H54 (cell line): ENCODE measurements at places on chromosomes 3 and 15.

DNA sequence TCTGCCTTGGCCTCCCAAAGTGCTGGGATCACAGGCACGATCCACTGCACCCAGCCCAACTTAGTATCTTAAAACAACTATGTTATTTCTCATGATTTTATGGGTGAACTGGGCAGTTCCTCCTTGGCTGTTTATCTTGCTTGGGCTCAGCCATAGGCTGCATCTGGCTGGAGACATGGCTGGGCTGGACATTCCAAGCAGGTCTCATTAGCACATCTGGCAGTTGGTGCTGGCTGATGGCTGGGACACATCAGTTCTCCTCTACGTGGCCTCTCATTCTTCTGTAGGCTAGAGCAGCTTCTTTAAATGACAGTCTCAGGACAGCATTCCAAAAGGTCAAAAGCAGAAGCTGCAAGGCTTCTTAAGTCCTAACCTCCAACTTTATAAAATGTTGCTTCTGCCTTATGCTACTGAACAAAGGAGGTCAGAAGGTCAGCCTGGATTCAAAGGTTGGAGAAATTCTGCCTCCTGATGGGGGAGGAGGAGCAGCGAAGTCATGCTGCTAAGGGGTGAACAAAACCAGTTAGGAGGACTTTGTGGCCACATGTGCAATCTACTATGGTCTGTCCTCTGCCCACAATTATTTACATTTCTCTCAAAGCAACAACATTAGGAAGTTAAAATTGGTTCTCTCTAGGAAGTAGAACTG is 144.0 kb downstream of the AQP9 start:
- DNase-seq: no peak

- no peak for DNase-seq
Observed at GRCh38 chr3:138154534-138154933, 20.2 kb downstream of the DBR1 start.

- DNase-seq: peak; percentile 36
Observed at GRCh38 chr3:56682462-56683121, 473 bp downstream of the TASOR start.

DNA sequence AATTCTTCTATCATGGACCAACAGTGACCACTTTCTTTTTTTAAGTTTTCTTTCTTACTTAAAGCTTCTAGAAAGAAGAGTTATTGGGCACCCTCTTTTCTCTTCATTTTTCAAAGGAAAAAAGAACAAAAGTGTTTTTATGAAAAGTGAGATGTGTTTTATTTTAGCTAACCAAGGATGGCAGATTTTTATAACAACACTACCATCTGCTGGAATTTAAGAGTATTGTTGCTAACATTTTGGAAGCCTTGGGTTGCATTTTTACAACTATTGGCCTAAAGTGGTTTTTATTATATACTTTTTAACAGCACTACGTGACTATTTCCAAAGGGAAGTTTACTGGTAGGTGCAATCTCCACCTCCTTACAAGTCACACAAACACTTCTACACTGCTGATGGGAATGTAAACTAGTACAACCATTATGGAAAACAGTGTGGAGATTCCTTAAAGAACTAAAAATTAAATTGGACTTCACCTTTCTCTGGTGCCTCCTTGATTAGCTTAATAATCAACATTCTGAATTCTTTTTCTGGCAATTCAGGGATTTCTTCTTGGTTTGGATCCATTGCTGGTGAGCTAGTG is 237.7 kb upstream of the AGTR1 start:
- DNase-seq: no peak

DNA sequence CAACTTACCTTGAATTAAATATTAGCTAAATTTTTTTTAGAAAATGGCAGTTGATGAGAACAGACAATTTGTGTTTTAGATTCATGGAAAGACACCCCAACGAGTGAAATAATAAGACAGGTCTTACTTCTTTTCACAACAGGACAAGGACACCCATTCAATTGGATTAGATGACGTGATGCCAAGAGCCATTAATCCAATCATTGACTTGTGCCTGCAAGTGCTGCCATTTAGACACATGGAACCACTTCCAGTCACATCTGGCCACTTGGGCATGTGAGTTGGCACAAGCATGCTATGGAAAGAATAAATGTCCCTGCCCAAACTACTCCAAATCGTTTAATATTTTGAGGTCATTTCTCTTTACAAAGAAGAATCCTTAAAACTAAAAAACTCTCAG is 1308.8 kb downstream of the ROBO2 start:
- DNase-seq: no peak

- DNase-seq: no peak
Observed at GRCh38 chr3:196444500-196444894, 12.3 kb upstream of the UBXN7 start.

- no peak for DNase-seq
Observed at GRCh38 chr15:66147440-66147839, 106.1 kb downstream of the MEGF11 start.

DNA sequence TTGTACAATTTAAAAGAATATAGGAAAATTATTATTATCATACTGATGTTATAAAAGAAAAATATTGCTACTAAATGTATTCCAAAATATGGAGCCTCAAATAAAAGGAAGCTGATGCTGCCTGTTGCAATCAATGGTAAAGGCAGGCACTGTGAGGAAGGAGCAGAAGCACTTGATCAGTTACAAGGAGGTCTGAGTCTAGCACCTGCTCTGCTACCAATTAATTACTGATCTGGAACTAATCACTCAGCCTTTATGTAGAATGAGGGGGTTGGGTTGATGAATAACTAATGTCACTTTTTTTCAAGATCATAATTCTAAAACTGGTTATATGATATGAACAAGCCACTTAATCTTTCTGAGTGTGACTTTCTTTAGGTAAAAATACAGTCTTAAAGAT is 5.5 kb downstream of the ADGRG7 start:
- DNase-seq: no peak

DNA sequence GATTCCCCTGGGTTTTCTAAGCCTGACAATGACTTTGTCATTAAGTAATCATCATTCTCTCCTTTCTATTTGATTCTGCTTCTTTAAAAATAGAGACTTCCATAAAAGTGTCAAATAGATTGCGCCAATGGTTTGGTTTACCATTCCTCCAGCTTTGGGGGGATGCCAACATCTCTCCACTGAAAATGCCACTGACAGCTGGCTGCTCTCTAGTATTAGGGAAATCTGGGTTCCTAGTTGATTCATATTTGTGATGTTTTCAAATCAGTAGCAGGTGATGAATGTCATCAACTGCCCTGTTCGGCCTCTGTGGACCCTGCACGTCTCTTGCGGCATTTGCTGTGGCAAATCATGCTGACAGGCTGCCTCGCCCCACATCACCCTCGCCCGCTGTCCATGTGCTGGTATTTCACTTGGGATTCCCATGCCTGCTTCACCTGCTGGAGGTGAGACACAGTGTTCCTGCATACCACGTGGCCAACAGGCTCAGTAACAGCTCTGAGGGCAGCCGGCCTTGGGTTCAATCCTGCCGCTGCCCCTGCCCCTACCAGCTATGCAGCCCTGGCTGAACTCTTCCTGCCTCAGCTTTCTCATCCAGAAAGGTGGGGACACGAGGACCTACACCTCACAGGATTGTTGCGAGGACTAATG is 28.1 kb downstream of the ZXDC start:
- DNase-seq: no peak

DNA sequence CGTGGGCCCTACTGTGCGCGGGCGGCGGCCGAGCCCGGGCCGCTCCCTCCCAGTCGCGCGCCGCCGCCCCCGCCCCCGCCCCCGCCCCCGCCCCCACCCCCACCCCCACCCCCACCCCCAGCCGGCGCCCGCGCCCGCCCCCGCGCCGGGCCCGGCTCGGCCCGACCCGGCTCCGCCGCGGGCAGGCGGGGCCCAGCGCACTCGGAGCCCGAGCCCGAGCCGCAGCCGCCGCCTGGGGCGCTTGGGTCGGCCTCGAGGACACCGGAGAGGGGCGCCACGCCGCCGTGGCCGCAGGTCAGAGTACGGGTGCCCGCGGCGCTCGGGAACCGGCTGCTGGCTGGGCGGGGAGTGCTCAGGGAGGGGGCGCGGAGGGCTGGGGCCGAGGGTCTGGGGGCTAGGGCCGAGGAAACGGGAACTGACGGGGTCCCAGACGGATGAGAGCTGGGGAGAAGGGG is 1.1 kb upstream of the PPARG start:
- peak; percentile 45 for DNase-seq

DNA sequence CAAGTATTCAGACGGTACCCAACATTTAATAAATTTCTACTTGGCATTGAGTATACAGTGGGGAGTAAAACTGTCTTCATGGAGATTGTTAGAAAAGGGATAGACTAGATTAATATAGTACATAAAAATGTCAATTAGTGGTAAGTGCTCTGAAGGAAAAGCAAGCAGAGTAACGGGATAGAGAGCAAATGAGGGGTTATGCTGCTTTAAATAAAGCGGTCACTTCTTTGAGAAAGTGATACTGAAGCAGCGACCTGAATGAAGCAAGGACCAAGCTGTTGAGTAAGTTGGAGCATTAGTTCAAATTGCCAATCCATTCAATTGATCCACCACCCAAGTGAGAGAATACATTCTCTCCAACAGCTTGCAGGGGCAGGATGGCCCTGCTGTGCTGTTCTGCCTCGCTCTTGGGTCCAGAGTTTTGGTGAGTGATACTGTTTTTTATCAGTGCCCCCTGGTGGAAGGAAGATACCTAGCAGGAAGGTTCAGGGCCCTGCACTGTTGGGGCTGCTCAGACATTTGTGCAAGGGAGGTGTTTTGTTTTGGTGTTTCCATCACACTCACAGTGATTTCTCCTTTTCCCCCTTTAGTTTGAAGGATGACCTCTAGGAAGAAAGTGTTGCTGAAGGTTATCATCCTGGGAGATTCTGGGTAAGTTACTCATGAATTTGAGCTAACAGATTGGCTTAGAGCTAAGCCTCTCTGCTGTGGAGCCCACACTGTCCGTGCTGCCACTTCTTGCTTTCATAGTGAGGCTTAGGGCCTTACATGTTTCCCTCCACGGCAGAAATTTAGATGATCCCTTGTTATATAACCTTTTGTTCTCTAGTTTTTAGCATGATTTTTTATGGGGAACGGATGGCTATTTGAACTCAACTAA is 69.0 kb downstream of the RAB7A start:
- peak; percentile 34 for DNase-seq

DNA sequence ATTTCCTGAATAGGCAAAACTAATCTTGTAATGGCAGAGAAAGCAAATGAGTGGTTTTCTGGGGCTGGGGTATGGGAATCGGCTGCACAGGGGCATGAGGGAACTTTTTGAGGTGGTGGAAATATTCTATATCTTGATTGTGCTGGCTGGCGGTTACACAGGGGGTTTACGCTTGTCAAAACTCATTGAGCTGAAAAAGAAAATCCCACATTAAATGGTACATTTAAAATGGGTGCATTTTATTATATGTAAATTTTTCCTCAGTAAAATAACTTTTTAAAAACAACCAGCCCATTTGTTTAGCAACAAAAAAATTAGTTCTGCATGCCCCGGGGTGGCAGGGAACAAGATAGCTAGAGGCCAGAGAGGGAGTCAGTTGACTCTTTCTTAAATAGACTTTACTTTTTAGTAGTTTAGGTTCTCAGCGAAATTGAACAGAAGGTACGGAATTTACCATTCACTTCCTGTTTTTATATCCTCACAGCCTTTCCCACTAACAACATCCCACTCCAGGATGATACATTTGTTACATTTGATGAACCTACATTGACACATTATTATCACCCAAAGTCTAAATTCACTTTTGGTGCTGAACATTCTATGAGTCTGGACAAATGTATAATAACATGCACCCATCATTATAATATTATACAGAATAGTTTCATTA is 41.2 kb upstream of the BCL2A1 start:
- DNase-seq: no peak

DNA sequence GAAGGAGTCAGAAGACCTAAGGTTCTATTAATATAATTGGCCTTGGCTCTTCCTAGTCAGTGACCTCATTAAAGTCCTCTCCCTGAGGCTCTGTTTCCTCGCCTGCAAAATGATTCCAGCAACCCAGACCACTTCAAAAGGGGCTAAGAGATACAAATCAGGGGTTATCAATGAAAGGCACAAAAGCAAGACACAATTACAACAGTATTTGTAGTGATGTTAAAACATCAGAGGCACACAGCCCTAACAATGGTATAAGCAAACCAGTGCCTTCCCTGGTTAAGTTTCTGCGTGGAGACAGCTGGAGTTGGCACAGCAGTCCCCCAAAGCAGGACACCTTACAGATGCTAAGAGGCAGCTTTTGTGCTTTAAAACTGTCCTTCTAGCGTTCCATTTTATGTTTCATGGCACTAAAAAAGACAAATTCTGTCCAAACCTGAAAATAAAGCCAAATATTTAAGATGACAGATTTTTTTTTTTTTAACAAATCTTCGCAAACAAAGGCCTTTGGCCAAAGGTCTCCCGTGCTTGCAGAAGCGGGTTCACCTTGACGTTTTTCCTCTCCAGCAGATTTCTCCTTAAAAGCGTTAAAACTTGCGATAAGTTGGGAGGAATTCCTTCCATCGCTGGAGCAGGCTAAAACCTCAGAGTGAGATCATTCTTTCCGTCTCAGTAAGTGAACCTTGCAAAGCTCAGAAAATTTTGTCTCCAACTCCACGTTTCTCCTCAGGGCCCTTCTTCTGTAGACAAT is 999 bp downstream of the ZNF280D start:
- no peak for DNase-seq

GRCh38 chr3:123291404-123291803 is 89.7 kb downstream of the SEC22A start:
- DNase-seq: no peak

DNA sequence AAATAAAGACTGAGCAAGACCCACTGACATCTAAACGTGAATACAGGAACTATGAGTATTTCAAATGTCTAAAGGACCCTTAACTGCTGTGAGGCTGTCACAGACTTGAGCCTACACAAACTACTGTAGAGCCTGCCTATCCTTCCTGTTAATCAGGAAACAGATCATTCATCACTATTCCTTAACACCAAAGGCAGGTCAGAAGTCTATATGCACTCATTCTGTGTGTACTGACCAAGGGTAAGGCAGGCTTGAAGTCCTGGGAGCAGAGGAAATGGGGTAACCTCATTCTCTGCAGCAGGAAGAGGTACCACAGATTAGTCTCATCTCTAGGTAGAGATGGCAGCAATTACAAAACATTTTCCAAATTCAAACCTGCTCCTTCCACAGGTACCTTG is 30.7 kb downstream of the NPTN start:
- DNase-seq: no peak

GRCh38 chr3:83567935-83568334 is 1390.9 kb upstream of the CADM2 start:
- no peak for DNase-seq

- DNase-seq: peak; percentile 61
Observed at GRCh38 chr3:189457201-189457607, 174.0 kb upstream of the TP63 start.

GRCh38 chr15:75064846-75065245 is 41.5 kb downstream of the PPCDC start:
- no peak for DNase-seq

GRCh38 chr3:122786066-122786465 is 7.6 kb downstream of the HSPBAP1 start:
- peak; percentile 64 for DNase-seq

DNA sequence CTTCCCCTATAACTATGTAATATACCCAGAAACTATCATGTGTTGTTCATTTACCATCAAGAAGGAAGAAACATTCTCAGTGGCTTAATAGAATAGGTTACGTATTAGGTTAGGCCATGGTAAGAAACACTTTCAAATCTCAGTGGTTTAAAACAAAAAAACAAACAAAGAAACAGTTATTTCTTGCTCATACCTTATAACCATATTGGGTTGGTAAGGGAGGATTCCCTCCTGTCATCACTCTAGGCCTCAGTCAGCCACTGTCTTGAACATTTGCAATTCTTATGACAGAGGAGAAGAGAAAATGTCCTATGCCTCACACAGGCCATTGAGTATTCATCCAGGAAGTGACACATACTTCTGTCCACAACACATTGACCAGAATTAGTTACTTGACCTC is 727.7 kb upstream of the NECTIN3 start:
- no peak for DNase-seq
